Activated CD4-positive, alpha-beta T cell treated with anti-CD3 and anti-CD28 coated beads for 36 hours (primary cell): ENCODE measurements at places on chromosomes 6 and 20. TPM values are rescaled to one million over a fixed set of nuclear protein-coding genes. Genes with fewer than 3 reads are reported as not detected.

DNA sequence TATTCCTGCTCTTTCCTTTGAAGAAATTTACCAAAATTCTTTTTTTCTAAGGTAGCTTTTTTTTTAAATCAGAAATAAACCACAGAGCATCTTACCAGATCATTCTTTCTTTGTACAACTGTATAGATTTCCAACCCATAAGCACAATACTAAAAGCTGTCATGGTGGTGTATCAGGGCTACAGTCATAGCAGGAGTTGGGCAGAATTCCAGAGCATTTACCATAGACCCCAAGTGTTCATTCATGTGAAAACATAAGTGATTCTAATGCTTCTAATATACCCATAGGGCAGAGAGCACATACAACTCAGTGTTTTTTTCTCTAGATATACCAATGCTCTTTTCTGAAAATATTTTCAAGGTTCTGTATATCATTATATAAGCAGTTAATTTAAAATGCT lies 392.5 kb downstream of the FRK start:
- H3K27me3 ChIP-seq: no peaks in the 10 kb centered on the region
- H3K27ac ChIP-seq: no peak overlapping the region
- H3K4me3 ChIP-seq: no peak overlapping the region
- H3K36me3 ChIP-seq: no peaks in the 10 kb centered on the region
- no peak for DNase-seq

DNA sequence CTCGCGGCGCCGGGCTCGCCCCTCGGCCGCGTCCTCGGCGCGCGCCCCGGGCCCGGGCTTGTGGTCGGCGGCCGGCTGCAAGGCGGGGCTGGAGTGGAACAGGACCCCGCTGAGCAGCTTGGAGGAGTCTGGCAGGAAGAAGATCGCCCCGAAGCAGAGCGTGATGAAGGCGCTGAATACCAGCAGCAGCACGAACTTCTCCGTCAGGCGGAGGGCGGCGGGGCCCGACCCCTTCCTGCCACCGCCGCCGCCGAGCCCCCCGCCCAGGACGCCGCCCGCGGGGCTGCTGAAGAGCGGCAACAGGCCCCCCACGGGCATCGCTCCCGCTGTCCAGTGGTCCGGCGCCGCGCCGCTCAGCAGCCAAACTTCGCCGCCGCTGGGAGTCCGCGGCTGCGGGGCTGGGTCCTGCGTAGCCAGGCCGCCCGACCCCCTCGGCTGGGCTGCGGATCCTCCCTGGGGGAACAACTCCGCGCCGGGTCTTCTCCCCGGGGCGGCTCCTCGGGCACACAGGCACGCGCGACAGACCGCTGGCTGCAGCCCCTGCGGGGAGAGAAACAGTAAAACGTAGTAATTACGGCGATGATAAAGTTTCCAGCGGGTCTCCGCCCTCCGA lies 707 bp downstream of the MAN1A1 start:
- DNase-seq: peak; percentile 53
- H3K27me3 ChIP-seq: no peaks in the 10 kb centered on the region
- H3K4me1 ChIP-seq: peaks cover 43% of the 10 kb centered on the region
- H3K36me3 ChIP-seq: peaks cover 21% of the 10 kb centered on the region

DNA sequence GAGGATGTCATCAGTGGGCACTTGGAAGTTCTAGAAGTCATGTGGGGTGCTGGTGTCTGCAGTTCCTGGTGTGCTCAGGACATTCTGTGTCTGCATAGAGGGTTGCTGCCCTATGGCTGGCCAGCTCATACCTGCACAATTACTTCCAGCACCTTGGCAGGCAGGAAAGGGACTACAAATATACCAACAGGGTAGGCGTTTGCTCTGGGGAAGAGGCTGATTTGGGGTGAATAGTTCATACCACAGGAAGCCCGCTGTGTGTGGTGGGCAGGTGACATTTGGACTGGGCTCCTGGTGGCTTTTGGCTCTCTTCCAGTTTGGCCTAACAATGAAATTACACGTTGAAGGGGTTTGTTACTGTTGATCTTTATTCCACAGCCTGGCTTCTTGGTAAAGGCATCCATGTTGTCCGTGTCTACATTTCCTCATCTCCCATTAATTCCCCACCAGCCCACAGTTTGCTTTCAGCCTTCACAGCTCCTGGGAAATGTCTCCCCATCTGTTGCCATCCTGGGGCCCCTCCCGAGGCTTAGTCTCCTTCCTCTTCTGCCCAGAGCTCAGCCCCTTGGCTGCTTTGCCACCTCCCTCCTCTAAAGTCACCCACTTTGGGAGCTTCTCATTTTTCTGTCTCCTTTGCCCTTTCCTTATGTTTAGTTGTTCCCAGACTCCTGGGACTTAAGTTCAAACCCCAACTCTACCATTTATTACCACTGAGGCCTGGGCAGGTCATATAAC lies 88.1 kb downstream of the RSPH3 start:
- H3K27ac ChIP-seq: peak overlapping the region; percentile 48
- no peaks in the 10 kb centered on the region for H3K36me3 ChIP-seq
- H3K27me3 ChIP-seq: no peaks in the 10 kb centered on the region
- no peak overlapping the region for H3K4me3 ChIP-seq
- peak; percentile 45 for DNase-seq

DNA sequence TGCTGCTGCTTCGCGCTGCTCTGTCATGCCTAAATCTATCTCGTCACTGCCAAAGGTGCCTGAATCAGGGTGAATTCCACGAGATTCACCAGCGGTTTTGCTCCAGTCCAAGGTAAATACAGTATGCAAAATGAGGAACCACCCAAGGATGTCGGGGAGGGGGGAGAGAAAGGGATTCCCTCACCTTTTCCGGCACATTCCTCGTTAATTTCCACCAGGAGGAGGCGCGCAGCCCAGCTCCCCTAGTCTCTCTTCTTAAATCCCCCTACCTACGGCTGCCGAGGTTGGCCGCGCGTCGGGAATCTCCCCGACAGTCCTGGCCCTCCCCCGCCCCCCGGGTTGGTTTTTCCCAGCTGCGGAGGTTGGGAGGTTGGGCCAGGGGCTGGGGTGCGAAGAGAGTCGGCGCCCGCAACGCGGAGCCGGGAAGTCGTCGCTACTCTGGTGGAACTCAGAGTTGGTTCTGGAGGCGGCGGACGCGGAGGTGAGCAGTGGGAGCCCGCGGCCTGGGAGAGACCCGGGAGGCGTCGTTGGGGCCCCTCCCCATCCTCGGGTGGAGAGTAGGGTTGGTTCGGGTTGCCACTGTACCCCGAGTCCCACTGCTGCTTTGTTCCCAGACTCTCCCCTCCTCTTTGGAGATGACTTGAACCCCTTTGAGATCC lies at the start of gene TPBG:
Gene TPBG, plus strand, starts transcription at position 390 of the 659 bp plus-strand sequence. CDS start 1,145 bp downstream, outside the sequence.
- peaks cover 51% of the 10 kb centered on the region for H3K27me3 ChIP-seq
- H3K27ac ChIP-seq: no peak within 1 kb of the TSS
- H3K36me3 ChIP-seq: no peaks in the 10 kb centered on the region
- H3K4me3 ChIP-seq: peak within 1 kb of the TSS; percentile 74
- H3K4me1 ChIP-seq: peaks cover 17% of the 10 kb centered on the region

RNF8 gene
- 23.8 TPM for total RNA-seq

GRCh38 chr6:85640821-85641220 lies 1.9 kb downstream of the SYNCRIP start:
- peaks cover 60% of the 10 kb centered on the region for H3K4me1 ChIP-seq
- peak overlapping the region; percentile 99 for H3K27ac ChIP-seq
- H3K36me3 ChIP-seq: peaks cover 63% of the 10 kb centered on the region
- H3K4me3 ChIP-seq: peak overlapping the region; percentile 88
- no peaks in the 10 kb centered on the region for H3K27me3 ChIP-seq
- no peak for DNase-seq

OR12D3 gene
- not detected for total RNA-seq

DNA sequence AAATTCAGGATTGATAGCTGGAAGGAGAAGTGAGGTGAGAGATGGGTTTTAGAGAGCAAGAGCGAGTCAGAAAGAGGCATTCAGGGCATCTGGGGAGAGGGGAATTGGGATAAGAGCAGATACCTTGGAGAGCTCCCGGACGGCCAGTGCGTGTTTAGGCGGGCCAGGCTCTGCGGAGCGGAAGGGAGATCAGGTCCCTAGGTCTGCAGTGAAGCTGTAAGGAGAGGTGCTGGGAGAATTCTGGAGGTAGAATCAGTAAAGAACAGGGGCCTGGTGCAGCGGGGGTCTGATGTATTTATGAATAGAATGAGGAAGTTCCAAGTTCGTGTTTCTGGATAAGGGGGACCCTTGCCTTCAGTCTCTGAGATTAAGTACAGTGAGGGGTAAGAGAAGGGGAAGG lies 47.4 kb upstream of the FAM83D start:
- no peaks in the 10 kb centered on the region for H3K27me3 ChIP-seq
- H3K27ac ChIP-seq: no peak overlapping the region
- H3K4me3 ChIP-seq: no peak overlapping the region
- peaks cover 18% of the 10 kb centered on the region for H3K36me3 ChIP-seq
- no peak for DNase-seq

- peaks cover 2% of the 10 kb centered on the region for H3K36me3 ChIP-seq
- no peak overlapping the region for H3K27ac ChIP-seq
- peak; percentile 61 for DNase-seq
- peak overlapping the region; percentile 32 for H3K4me3 ChIP-seq
These were observed 5.0 kb downstream of the VSX1 start for GRCh38 chr20:25076731-25077609.

DNA sequence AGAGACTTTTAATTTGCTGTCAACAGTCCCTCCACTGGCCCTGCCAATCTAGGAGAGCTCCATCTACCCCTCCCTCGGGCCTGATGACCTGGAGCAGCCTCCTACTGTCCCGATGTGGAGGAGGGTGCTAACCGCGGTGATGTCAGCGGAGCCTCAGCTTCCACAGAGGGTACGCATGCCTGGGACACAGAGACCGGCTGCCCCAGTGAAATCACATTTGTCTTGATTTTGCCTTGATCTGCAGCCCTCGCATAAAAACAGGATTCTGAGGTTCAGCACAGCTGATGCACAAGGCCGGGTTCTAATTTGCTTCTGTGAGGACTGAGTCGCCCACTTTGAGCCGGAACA lies 77.6 kb downstream of the STK35 start:
- no peak overlapping the region for H3K27ac ChIP-seq
- peaks cover 2% of the 10 kb centered on the region for H3K27me3 ChIP-seq
- no peaks in the 10 kb centered on the region for H3K4me1 ChIP-seq
- no peaks in the 10 kb centered on the region for H3K36me3 ChIP-seq

MYMX gene
- total RNA-seq: not detected

DNA sequence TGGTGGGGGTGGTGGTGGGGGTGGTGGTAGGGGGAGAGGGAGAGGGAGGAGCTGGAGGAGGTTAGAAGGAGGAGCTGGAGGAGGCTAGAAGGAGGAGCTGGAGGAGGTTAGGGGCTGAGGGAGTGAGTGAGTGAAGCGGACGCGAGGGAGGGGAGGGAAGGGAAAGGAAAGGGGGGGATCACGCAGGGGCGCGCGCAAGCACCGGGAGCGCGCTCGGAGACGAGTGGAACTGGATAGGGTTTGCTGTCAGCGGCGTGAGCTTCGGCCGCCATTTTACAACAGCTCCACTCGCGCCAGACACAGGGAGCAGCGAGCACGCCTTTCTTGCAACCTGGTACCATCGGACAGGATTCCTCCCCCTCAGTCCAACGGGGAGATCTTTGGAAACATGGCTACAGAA lies 90.5 kb upstream of the FERMT1 start:
- H3K4me3 ChIP-seq: no peak overlapping the region
- H3K4me1 ChIP-seq: no peaks in the 10 kb centered on the region
- DNase-seq: no peak
